Natural killer cell treated with Interleukin-12 subunit alpha and Interleukin-12 subunit beta and Interleukin-15 and Interleukin-18, amount 100 ng/mL, for 72 hours (primary cell): ENCODE measurements at places on chromosomes 1 and 21. TPM values are rescaled to one million over a fixed set of nuclear protein-coding genes. Genes with fewer than 3 reads are reported as not detected.
A peak's percentile ranks its signal among the peaks of the same experiment; 100 is the strongest.

CSF3R gene
- total RNA-seq = 0.64 TPM

GRCh38 chr1:209769171-209769904 is 13.5 kb downstream of the TRAF3IP3 start:
- peak; percentile 90 for DNase-seq

- no peak for DNase-seq
Observed at GRCh38 chr1:93960641-93961147, 51.5 kb upstream of the GCLM start.

KDM5B gene
- 150 TPM for total RNA-seq

- DNase-seq = peak; percentile 68
Observed at GRCh38 chr1:50959303-50959912, 659 bp downstream of the FAF1 start.

PRR9 gene
- total RNA-seq = not detected

MGST3 gene
- total RNA-seq = 19.5 TPM

GRCh38 chr1:208221291-208221622 is 22.9 kb downstream of the PLXNA2 start:
- no peak for DNase-seq

- no peak for DNase-seq
Observed at GRCh38 chr1:65409314-65409713, 11.2 kb upstream of the LEPR start.

BNIPL gene
- total RNA-seq = 1.4 TPM

GRCh38 chr1:208183977-208184911 is 59.9 kb downstream of the PLXNA2 start:
- DNase-seq = no peak

GPR3 gene
- 0.64 TPM for total RNA-seq

DNA sequence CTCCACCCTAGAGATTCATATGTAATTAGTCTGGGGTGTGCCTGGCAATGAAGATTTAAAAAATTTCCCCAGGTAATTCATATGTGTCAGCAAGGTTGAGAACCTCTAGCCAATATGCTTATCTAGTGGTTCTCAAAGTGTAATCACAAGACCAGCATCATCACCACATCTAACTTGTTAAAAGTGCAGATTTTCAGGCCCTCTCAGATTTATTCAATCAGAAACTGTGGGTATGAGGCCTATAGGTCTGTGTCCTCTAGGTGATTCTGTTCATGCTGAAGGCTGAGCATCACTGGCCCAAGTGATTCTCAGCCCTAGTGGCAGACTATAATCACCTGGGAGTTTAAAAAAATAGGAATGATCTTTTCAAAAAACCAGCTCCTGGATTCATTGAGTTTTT is 75.9 kb downstream of the SWT1 start:
- no peak for DNase-seq

DNA sequence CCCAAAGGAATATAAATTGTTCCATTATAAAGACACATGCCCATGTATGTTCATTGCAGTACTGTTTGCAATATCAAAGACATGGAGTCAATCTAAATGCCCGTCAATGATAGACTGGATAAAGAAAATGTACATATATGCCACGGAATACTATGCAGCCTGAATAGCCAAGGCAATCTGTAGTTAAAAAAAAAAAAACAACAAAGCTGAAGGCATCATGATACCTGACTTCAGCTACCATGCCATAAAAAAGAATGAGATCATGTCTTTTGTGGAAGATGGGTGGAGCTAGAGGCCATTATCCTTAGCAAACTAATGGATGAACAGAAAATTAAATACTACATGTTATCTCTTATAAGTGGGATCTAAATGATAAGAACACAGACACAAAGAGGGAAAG is 36.0 kb downstream of the GPR88 start:
- DNase-seq = no peak

DNA sequence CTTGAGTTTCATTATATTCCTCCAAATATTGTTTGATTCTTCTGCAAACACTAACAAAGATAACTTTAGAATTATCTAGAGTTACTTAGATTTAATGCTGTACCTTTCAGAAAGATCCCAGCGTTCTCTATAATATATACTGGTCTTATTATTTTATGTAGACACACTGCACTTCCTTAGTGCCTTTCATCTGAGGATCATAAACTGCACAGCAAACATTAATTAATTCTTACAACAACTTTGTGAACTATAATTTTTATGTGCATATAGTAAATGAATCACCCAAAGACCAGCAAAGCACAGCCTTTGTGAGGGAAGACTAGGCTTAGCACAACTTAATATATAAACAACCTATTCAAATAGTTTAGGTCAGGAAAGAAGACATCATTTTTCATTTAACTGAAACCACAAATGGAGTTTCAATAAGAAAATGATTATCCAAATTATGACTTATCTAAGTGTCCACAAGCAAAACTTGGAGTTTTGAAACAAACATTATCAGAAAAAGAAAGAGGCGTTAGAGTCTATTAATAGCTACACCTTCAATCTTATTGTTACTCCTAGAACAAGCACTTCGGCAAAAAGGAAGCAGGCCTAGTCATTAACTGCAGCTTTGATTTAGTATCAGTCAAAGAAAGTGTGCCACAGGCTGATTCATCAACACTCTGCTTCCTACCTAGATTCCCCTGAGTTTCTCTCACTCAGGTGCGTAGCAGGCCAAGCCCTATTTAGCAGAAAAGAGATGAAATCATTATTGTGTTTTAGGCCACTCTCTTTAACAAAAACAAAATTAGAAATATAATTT is 22.5 kb upstream of the RC3H1 start:
- no peak for DNase-seq

IL12RB2 gene
- total RNA-seq = 317 TPM

DNA sequence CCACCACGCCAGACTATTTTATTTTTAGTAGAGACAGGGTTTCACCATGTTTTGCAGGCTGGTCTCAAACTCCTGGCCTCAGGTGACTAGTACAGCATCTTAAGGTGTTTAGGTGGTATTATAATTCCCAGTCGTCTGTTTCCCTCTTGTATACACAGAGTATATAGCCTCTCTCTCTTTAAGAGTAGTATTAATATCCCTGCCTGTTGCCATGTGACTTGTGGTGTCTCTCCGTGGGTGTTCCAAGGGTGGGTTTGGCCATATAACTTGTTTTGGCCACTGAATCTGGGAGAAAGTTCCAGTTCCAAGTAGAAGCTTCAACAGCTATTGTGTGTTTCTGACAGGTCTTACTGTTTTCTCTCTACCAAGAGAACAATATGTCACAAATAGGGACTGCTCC is 29.6 kb downstream of the EPS15 start:
- no peak for DNase-seq

GRCh38 chr1:204670152-204670927 is 15.2 kb downstream of the LRRN2 start:
- DNase-seq = no peak

DNA sequence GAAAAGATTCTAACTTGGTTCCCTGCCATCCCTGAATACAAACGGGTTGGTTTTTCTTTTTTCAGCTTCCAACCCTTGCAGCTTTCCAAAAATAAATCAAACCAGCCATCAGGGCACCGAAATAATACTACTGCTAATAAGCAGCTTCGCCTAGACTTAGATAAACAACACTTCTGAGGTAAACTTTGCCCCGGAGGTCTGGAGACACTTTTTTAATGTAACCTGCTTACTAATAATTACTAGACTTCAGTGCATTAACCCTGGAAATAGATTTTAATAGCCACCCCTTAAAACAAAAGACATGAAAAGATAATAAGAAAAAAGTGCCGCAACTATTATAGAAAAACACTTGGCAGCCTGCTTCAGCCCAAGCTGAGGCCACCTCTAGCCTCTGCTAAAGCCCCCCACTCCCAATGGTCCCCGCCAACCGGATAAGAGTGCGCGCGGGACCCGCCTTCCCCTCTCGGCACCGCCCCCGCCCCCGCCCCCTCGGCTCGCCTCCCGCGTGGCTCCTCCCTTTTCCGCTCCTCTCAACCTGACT is 405 bp upstream of the GADD45A start:
- DNase-seq = no peak

GRCh38 chr1:230422221-230422981 is 3.7 kb downstream of the PGBD5 start:
- DNase-seq = no peak

DNA sequence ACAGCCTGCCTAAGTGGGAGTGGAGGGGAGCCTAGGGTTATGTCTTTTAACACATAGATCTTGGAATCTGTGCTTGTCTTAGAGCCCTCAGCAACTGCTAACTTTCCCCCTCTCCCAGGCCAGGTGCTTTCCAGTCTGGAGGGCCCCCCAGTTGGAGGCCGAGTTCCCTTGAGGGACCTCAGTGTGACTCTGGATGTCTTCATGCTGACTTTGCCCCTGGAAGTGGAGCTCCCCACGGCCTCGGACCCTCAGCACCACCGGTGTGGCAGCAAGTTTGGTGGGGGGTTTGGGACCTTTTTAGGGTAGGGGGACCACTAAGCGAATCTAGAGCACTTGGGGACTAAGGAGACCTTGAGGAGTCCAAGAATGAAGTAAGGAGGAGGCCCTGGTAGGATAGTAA is 22.9 kb downstream of the HYI start:
- DNase-seq = no peak

- no peak for DNase-seq
Observed at GRCh38 chr1:58927722-58928085, 143.9 kb upstream of the JUN start.

CHI3L1 gene
- total RNA-seq = 1.6 TPM

KCNN3 gene
- not detected for total RNA-seq

DNA sequence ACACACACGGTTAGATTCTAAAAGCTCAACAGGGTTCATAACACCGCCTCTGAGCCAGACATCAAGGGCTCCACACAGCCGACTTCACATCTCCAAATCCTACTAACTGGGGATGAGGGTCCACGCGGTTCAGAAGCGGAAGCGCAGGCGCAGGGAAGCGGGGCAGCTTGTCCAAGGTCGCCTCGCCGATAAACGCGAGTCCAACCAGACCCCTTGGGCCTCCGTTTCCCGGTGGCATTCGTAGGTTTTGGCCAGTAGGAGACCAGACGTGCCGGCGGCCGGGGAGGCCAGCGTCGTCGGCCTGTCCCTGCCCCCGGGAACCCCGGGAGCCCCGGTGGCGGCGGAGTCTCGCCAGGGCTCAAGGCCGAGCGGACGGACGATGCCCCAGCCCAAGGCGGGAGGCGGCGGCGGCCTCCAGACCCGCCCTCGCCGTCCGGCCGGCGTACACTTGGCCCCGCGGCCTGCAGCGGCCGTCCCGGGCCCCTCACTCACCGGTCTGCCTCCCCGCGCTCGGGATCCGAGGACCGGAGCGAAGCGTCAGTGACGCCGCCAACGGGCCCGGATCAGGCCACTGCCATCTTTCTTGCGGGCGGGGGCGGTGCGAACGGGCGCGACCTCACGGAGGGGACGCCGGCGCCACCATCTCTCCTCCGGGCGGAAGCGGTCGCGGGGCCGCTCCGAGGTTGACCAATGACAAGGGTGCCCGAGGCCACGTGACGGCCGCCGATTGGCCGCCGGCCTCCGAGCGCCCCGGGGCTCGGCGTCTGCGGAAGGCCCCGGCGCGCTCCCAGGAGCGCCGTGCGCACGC is at the start of gene SDF4:
Gene SDF4 (minus strand): TSS at position 602 of the 808 bp plus-strand sequence. CDS start 3,229 bp downstream, outside the sequence.
- DNase-seq = peak; percentile 99

- no peak for DNase-seq
Observed at GRCh38 chr1:94527447-94528031, 14.0 kb downstream of the F3 start.

- no peak for DNase-seq
Observed at GRCh38 chr1:183273300-183273699, 87.2 kb downstream of the LAMC2 start.

DNA sequence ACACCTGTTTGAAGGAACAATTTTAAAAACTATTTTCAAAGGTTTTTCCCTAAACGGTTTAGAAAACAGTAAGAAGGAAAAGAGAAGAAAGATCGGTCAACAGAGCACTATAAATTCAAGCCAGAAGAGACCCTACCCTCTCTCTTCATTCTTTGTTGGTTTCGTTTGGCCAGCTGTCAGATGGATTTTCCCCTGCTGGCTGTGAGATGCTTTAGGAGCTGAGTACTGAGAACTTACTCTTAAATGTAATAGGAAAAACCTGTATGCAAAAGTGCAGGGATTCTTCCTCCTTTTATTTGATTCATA is 1.3 kb upstream of the TXNIP start:
- no peak for DNase-seq
